Natural killer cell (primary cell): ENCODE measurements at places on chromosomes 3 and 15.

- no peak for DNase-seq
- H3K27ac ChIP-seq: no peak overlapping the region
- H3K27me3 ChIP-seq: peaks cover 2% of the 10 kb centered on the region
- peaks cover 9% of the 10 kb centered on the region for H3K4me1 ChIP-seq
Measured at GRCh38 chr3:100635273-100635701, 25.9 kb downstream of the ADGRG7 start.

DNA sequence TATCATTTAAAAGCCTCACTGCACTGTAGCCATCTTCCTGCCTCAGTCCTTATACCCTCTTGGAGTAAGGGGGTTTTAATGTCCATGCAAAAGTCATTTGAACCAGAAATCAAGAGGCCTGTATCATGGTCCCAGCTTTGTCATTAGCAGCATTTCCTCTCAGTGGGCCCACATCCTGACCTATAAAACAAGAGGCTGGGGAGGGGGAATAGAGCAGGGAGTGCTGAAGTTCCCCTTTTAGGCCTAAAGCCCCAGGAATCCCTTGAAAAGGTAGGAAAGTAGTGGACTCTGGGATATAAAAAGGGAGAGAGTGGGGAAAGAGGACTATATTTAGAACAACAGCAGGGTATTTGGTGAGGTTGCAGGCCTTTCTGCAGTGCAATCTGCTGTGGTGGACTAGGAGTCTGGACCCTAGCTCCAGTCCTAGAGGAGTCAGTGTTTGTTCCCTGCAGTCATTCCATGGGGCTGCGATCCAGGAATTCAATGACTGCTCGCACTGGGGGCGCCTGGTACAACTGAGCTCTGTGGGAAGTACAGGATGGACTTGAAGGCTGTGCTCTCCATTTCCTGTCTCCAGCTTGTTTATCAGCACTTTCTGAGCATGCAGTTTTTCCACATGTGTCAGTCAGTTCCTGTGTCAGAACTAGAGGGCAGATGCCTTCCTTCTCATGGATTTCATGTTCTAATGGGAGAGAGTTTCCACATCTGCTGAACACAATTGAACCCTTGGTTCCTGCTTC, 46.8 kb downstream of the PDHB start:
- no peaks in the 10 kb centered on the region for H3K27me3 ChIP-seq
- peaks cover 25% of the 10 kb centered on the region for H3K36me3 ChIP-seq

GRCh38 chr3:46325645-46326300, 28.1 kb upstream of the CCR2 start:
- H3K27me3 ChIP-seq: no peaks in the 10 kb centered on the region
- peaks cover 17% of the 10 kb centered on the region for H3K4me1 ChIP-seq
- DNase-seq: peak; percentile 15

DNA sequence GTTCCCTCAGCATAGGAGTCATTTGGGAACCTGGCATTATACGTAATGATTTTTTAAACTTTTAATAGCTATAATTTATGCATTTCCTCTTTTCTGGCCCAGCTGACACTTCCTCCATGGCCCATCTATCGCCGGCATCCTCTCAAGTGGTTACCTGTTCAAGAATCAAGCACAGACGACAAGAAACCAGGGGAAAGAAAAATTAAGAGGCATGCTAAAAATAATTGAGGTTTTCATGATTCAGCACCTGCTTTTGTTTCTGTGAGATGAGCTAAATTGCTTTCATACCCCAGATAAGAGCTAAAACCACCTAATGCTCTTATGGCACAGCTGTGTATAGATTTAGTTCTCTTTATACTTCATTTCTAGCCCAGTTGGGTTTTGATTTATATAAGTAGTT, 1.7 kb downstream of the SPCS1 start:
- peaks cover 11% of the 10 kb centered on the region for H3K36me3 ChIP-seq
- no peaks in the 10 kb centered on the region for H3K27me3 ChIP-seq
- DNase-seq: no peak
- peaks cover 29% of the 10 kb centered on the region for H3K4me1 ChIP-seq
- H3K4me3 ChIP-seq: no peak overlapping the region

GRCh38 chr3:5016211-5017161, 37.2 kb downstream of the BHLHE40 start:
- no peaks in the 10 kb centered on the region for H3K27me3 ChIP-seq
- peaks cover 82% of the 10 kb centered on the region for H3K4me1 ChIP-seq
- DNase-seq: peak; percentile 47
- H3K36me3 ChIP-seq: no peaks in the 10 kb centered on the region

DNA sequence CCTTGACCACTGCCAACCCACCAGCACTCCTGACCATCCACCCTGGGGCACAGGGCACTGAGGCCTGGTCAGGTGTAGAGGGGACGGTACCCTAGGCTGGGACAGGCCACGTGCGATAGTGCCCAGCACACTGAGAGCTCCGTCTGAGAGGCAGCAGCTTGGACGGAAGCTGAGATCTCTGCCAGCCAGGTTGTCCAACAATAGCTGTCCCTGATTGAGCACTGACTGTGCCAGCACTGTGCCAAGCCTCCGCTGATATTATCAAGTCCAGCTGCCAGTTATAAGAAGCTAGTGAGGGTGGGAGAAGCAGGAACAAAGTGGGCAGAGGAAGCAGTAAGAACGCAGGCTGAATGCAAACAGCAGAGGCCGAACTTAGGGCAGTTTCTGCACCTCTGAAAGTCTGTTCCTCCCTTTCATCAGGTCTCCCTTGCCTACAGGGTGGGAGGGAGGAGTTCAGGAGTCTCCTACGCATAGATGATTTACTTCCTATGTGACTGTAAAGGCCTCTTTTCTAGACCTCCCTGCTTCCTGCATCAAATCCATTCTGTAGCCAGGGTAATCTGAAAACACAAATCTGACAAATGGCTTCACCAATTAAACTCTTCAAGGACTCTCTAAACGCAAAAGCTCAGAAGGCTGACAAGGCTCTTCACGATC, 29.7 kb downstream of the MRPS11 start:
- no peak overlapping the region for H3K4me3 ChIP-seq
- H3K27ac ChIP-seq: no peak overlapping the region
- H3K4me1 ChIP-seq: no peaks in the 10 kb centered on the region
- H3K27me3 ChIP-seq: no peaks in the 10 kb centered on the region
- DNase-seq: no peak

GRCh38 chr15:86502301-86502700, 422.6 kb downstream of the AGBL1 start:
- H3K4me1 ChIP-seq: no peaks in the 10 kb centered on the region
- DNase-seq: no peak
- H3K27me3 ChIP-seq: no peaks in the 10 kb centered on the region
- no peaks in the 10 kb centered on the region for H3K36me3 ChIP-seq
- no peak overlapping the region for H3K27ac ChIP-seq

DNA sequence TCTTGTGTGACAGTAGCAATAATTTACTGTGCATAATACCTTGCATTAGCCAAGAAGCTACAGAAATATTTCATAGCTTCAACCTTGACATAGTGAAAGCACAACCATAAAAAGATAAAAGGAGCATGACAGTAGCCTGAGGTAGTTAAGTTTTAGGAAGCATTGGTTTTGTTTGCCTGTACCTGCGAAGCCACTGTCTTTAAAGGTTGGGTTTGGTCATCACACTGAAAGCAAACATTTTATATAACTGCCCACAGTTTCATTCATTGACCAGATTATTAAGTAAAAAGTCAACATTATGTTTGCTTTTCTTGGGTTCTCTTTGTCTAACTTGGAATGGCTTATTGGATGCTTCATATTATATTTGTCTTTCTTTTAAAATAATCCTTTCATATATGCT, 450.1 kb upstream of the IL12A start:
- no peaks in the 10 kb centered on the region for H3K36me3 ChIP-seq
- H3K4me1 ChIP-seq: no peaks in the 10 kb centered on the region
- H3K4me3 ChIP-seq: no peak overlapping the region

DNA sequence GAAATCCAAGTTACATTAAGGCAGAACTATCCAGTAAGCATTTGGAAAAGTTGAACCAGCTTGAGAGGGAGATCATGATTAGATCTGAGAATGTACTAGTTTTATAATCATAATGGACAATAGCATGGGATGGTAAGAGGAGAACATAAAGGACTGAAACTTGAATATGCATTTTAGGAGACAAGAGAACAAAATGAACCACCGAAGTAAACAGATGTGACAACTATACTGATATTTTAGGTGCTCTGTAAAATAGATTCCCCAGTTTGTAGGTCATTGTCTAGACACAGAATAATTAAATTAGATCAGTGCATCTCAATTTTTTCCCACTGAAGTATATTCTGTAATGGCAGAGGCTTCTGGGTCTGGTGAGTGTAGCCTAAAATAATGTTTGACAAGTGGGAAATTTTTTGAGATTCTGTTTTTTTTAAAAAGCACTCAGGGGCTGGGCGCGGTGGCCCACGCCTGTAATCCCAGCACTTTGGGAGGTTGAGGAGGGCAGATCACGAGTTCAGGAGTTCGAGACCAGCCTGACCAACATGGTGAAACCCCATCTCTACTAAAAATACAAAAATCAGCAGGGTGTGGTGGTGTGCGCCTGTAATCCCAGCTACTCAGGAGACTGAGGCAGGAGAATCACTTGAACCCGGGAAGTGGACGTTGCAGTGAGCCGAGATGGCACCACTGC, 16.3 kb downstream of the ECT2 start:
- no peak for DNase-seq
- H3K36me3 ChIP-seq: peaks cover 19% of the 10 kb centered on the region
- no peak overlapping the region for H3K27ac ChIP-seq
- H3K4me1 ChIP-seq: no peaks in the 10 kb centered on the region
- H3K27me3 ChIP-seq: no peaks in the 10 kb centered on the region
- no peak overlapping the region for H3K4me3 ChIP-seq

- H3K27me3 ChIP-seq: no peaks in the 10 kb centered on the region
- no peak overlapping the region for H3K4me3 ChIP-seq
- H3K4me1 ChIP-seq: no peaks in the 10 kb centered on the region
- no peak for DNase-seq
- H3K36me3 ChIP-seq: no peaks in the 10 kb centered on the region
Measured at GRCh38 chr3:149958171-149958796, 12.4 kb downstream of the PFN2 start.

DNA sequence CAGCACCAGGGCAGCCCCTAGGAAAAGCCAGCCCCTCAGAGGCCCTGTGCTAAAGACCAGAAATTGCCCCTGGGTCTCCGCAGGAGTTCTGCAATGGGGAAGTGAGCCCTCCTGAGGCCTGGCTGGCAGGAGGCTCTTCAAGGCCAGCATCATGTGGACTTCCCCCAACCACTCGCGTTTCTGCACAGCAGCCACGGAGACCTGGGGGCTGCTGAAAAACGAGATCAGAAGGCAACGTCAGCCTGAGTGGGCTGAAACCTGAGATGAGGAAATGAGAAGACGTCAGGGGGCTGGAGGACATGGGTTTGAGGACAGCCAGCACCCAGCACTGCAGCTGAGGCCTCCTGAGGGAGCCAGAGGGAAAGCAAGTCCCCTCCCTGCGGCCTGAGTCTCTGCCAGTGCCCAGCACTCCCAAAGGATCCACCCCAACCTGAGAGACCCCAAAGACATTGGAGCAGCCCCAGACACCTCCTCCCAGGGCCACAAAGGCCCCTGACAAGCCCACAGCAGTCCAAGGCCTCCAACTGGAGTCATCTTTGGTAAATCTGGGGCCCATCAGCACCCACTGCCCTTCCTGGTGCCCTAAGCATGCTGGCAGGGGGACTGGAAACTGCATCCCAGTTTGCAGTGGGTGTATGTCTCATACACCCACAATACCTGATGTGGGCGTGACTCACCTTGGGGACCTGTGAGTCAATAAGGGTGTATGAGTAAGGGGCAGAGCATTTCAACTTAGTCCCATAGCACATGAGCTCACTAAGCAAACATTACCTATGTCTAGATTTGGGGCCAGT, 29.2 kb upstream of the CYP11A1 start:
- H3K4me1 ChIP-seq: peaks cover 64% of the 10 kb centered on the region
- no peak for DNase-seq
- H3K4me3 ChIP-seq: no peak overlapping the region
- H3K27me3 ChIP-seq: no peaks in the 10 kb centered on the region
- peak overlapping the region; percentile 85 for H3K27ac ChIP-seq

DNA sequence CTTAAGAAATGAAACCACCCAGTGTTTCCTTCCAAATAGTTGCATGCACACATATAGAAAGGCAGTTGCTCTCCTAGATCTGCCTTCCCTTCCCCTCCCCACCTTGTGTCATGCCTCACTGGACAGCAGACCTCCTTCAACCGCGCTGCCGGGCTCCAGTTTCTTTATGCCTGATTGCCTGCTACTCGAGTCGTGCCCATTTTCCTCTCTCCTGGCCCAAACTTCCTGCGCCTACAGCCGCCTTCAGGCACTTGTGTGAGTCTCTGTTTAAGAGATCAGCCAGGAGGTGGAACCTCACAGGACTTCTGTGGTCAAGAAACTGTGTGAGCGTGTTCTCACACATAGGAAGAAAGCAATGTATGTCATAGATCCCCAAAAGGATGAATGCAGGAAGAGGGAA, 8.8 kb upstream of the FAM107A start:
- H3K27me3 ChIP-seq: peaks cover 20% of the 10 kb centered on the region
- no peak for DNase-seq
- peaks cover 11% of the 10 kb centered on the region for H3K4me1 ChIP-seq
- H3K36me3 ChIP-seq: no peaks in the 10 kb centered on the region

DNA sequence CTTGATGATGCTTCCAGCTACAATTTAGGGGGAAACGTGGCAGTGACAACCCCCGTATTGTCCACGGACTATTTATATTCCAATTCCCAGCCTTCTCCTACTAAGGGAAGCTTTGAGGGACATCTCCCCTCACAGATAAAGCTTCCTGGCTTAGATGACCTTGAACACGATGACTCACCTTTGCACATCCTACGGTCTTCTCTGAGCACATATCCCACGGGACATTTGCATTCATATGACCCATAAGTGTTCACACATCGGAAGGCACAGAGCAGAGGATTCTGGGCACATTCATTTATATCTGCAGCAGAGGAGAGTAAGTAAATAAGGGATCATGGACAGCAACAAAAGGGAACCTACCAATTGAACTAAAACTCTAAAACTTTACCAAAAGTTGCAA, 101.5 kb downstream of the DUT start:
- no peaks in the 10 kb centered on the region for H3K4me1 ChIP-seq
- no peak overlapping the region for H3K4me3 ChIP-seq
- no peak for DNase-seq
- no peaks in the 10 kb centered on the region for H3K27me3 ChIP-seq
- H3K36me3 ChIP-seq: no peaks in the 10 kb centered on the region

GRCh38 chr3:59555593-59556315, 505.9 kb upstream of the CFAP20DC start:
- no peak overlapping the region for H3K4me3 ChIP-seq
- H3K4me1 ChIP-seq: no peaks in the 10 kb centered on the region
- no peak for DNase-seq
- H3K27ac ChIP-seq: no peak overlapping the region

DNA sequence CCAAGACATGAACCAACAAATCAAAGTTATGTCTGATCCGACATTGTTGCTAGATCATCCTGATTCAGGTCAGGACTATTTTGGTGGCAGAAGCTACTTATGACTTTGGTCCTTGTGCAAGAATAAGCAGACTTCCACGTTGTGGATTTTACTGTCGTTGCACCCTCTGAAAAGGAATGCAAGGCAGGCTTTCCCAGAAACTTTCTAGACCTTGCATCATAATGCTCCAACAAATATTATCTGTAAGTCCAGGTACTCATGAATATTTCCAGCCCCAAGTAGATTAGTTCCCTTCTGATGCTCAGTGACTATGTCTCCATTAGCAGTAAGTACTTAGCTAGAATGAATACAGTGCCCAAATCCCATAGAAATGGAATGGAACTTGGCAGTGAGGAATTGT, 203.3 kb upstream of the LRRFIP2 start:
- no peak overlapping the region for H3K27ac ChIP-seq
- H3K4me3 ChIP-seq: no peak overlapping the region
- H3K4me1 ChIP-seq: no peaks in the 10 kb centered on the region

- DNase-seq: no peak
- H3K4me1 ChIP-seq: no peaks in the 10 kb centered on the region
- no peaks in the 10 kb centered on the region for H3K27me3 ChIP-seq
- H3K4me3 ChIP-seq: no peak overlapping the region
- no peak overlapping the region for H3K27ac ChIP-seq
- H3K36me3 ChIP-seq: no peaks in the 10 kb centered on the region
Measured at GRCh38 chr3:32310918-32311839, 72.7 kb downstream of the CMTM8 start.
